CD14-positive monocyte (primary cell): ENCODE measurements at places on chromosomes 4 and X. TPM values are rescaled to one million over a fixed set of nuclear protein-coding genes. Genes with fewer than 3 reads are reported as not detected.
A peak's percentile ranks its signal among the peaks of the same experiment; 100 is the strongest.

- no peak for DNase-seq
These were observed 27.8 kb downstream of the SNX25 start for GRCh38 chr4:185237175-185237574.

DNA sequence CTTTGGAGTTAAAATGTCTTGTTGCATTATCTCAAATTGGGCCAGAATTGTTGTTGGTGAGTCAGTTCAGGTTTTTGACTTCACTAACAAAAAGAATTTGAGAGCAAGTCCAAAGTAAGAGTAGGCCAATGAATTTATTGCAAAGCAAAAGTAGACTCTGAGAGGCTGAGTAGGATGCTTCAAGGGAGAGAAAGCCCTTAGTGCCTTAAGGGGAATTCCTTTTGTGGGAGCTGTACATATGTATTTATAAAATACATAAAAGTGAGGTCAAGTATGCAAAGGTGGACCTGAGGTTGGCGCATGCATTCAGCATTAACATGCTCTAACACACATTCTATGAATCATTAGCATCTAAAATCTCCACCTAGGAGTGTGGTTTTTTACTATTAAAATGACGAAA is 565.4 kb downstream of the GRXCR1 start:
- DNase-seq, result no peak

DNA sequence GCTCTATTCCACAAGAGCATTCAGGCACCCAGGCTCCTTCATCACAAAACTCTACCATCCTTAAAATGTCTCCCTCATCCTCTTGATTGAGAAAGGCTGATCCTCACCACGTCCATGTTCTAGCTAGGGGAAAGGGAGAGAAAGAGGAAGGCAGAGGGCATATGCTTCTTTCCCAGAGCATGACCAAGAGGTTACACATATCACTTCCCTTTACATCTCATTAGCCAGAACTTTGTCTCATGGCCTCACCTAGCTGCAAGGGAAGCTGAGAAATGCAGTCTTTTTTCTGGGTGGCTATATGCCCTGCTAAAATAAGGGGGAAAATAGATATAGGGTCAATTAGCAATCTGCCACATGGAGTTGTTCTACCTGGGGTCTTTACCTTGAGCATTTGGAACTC is 42.7 kb downstream of the LONRF3 start:
- peak; percentile 64 for DNase-seq

DNA sequence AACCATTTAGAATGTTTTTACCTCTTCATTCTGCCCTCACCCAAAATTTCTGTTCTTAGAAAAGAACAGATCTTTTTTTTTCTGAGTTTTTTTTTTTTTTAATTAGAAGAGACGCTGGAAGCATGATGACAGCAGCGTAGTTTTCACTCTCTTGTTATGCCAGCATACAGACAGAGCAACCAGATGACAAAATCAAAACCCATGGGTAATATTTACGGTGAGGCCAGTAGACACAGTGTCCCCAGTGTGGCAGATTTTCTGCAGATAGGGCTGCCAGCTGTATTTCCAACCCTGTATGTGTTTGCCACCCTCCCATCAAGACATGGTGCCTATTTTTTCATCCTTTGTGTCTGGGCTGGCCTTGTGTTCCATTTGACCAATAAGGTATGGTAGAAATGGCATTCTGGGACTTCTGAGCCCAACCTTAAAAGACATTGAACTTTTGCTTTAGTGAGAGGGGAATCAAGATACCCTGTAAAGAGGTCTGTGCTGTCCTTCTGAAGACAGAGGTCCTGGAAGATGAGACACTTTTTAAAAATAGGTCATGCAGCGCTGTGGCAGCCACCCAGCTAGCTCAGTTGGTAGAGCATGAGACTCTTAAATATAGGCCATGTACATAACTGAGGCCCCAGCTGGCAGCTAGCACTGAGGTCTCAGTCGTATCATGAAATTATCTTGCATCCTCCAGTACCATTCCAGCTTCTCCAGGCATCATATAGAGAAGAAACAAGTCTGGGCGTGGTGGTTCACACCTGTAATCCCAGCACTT is 6.7 kb upstream of the ZNF41 start:
- no peak for DNase-seq

- no peak for DNase-seq
These were observed 182.2 kb downstream of the BMPR1B start for GRCh38 chr4:94939791-94940519.

GRCh38 chr4:116118221-116118620 is 967.2 kb downstream of the TRAM1L1 start:
- no peak for DNase-seq

- DNase-seq, result no peak
These were observed 57.8 kb downstream of the RAP1GDS1 start for GRCh38 chr4:98319021-98319420.

DNA sequence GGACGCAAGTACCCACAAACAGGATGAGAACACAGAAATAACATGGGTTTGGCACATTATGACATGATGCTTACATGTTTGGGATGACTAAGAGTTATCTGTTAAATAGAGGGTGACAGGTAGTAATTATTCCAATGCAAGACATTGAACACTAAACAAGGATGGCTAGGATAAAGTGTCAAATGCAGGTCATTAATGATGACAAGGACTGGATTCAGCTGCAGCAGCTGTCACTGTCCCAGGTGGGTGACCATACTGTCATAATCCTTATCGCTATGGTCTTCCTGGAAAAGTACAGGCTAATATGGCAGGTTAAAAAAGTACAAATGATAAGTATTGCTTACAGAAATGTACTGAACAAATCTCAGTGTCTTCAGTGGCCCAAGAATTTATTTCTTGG is 123.9 kb downstream of the ANTXR2 start:
- DNase-seq, result no peak

- DNase-seq, result no peak
These were observed 85.3 kb downstream of the RTL5 start for GRCh38 chrX:72046447-72046846.

DNA sequence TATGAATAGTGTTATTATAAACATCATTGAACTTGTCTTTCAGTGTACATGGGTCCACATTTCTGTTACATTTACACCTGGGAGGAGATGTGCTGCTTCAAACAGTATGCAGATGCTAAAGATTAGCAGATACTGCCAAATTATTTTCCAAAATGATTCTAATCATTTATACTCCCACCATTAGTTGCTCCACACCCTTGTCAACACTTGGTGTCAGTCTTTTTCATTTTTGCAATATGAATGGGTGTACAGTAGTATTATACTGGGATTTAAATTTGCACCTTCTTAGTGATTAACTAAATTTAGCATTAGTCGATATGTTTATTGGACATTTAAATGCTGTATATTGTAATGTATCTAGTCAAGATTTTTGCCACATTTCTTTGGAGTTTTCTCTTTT is 131.6 kb upstream of the GRID2 start:
- DNase-seq, result no peak

DNA sequence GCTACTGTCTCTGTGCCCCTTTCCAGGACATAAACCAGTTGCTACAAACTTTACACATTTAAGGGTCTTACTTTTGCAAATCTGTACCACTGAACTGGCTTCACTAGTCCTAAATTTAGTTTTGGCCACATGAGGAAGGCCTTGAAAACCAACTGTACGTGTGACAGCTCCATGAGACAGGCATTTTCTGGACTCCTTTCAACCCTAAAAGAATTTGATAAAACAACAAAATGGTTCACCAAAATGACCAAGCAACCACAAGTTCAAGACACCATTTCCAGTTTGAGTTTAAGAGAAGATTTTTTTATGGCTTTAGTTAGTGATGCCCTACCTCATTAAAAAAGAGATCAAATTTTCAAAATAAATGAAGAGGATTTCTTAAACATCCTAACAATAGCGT is 246.4 kb downstream of the ZNF674 start:
- DNase-seq, result no peak

DNA sequence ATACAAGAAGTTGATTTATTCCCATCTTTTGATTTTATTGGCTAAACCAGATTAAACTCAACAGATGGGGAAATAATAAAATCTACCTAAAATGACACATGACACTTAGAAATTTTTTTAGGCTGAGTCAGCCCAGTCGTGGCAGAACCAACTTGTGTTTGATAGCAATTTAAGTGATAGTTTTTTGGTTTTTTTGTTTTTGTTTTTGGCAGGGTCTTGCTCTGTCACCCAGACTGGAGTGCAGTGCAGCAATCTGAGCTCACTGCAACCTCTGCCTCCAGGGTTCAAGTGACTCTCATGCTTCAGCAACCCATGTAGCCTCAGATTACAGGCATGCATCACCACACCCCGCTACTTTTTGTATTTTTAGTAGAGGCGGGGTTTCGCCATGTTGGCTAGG is 370.3 kb upstream of the NOCT start:
- no peak for DNase-seq

DNA sequence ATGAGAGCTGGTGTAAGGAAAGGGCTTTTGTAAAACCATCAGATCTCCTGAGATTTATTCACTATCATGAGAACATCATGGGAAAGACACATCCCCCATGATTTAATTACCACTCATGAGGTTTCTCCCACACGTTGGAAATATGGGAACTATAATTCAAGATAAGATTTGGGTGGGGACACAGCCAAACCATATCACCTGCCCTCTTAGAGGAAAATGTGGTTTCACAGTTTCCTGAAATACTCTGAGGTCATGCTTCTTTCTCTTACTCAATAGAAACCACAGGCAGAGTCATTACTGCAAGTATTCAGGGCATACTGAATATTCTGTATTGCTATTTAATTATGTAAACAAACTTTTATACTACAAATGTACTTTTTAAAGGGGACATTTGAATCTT is 1453.3 kb downstream of the PCDH18 start:
- DNase-seq, result no peak

DNA sequence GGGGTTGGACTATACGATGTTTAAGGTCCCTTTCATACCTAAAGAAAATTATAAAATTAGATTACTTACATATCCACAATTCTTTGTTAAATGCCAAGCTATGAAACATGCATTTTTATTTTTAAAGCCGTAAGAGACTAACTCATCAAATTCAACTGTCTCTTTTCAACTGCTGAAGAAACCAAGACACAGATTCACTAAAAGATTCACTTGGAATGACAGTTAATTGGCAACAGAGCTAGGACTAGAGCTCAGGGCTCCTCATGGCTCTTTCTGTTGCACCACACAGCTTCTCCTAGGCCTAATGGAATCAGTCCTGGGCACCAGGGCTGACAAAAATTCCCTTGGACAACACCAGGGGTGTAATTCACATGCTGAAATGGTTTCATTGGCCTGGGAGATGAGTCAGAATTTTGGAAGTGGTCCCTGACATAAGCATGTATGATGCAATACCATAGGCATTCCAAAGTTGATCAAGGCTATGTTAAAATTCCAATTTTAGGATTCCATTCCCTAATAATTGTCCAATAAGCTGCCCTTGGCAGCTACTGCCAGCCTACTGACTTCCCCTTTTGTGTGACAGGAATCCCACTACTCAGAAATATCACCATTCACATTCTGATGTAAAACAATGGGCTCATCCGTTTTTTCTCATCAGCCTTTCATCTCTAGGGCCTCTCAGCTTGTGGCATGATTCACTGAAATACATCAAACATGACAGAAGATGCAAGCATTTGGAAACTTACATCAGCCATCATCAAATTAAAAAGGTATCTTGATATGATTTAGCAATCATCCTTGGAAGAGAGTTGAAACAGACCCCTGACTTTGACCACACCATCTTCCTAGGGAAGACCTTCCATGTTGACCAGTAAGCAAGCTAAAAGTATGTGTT is 54.2 kb downstream of the PLAC1 start:
- no peak for DNase-seq

DNA sequence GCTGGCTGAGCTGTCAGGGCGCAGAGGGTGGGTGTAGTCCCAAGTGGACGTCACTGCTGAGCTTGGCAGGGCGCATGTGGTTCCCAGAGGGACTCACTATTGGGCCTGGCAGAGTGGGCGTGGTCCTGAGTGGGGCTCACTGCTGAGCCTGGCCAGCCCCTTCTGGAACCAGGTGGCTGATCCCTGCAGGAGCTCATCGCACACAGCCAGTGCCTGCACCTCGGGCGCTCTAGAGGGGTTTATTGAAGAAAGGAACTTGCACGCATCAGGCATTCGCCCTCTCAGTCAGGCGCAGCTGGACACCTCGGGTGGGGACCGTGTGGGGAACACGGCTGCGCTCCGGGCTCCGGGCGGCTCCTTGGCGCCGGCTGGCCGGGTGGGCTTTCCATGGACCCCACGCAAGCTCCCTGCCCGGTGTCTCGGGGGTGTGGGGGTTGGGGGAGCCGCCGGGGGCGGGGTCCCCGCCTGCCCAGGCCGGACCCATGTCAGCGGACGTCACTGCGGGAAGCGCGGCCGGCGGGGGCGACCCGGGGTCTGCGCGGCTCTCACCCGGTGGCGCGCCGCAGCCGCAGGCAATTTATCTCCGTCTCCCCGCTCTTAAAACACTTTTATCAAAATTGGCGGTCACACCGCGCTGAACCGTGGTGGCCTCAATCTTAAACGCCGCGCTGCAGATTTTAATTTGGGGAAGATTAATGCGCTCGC is 65.4 kb upstream of the NKX1-1 start:
- DNase-seq, result no peak

DNA sequence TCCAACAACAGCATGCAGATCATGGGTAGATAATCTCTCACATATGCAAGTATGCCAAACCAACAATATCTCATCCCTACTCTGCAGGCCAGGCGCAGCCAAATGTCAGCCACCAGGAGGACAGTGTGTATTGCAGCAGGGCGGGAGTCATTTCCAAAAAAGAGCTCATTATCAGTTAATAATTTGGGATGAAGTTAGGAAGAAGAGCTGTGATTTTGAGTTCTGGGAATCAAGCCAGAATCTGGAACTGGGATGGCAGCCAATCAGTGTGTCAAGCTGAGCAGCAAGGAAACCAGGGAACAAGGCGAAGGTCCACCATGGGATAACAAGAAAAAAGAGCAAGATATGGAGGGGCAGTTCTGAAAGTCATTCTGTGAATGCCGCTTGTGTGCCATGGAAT is 88.2 kb upstream of the CAMK2D start:
- no peak for DNase-seq

GRCh38 chrX:43975796-43976195 is 2.6 kb upstream of the NDP start:
- peak; percentile 8 for DNase-seq

DNA sequence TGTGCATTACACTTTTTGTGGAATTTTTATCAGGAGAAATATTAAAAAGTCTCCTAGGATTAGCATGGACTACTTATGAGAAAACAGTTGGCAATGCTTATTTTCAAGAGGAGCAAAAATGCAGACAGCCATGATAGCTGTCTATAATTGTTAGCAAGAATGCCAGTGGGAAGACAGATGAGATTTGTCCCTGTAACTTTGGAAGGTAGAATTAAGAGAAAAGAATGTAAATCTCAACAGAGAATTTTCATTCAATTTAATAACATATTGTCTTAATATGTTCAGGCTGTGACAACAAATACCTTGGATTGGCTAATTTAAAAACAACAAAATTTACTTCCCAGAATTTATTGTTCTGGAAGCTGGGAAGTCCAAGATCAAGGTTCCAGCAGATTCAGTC is 349.2 kb downstream of the IQCM start:
- no peak for DNase-seq

Gene HAND2
- polyA plus RNA-seq, result not detected in 2 replicates

Gene ACE2
- not detected for polyA plus RNA-seq

Gene CEP135
- 1.8 and 4.6 TPM in 2 replicates for polyA plus RNA-seq

Gene DDIT4L
- 0.15 TPM for polyA plus RNA-seq

Gene PDE6B
- 6.3 TPM for polyA plus RNA-seq

Gene GSX2
- not detected for polyA plus RNA-seq

Gene RASL11B
- 0.05 TPM in 1 of 2 replicates, not detected in the other for polyA plus RNA-seq

Gene SUPT20HL2
- not detected for polyA plus RNA-seq

Gene C1GALT1C1
- 42.1 TPM for polyA plus RNA-seq
